ENCODE measurements at places on chromosomes 5 and 9. TPM values are rescaled to one million over a fixed set of nuclear protein-coding genes. Genes with fewer than 3 reads are reported as not detected.

The HRH2 gene
- total RNA-seq, result not detected

The FOXI1 gene
- total RNA-seq, result not detected

The MYMK gene
- total RNA-seq, result not detected

The NIPSNAP3A gene
- total RNA-seq, result 20.2 TPM

The MYO10 gene
- 34.3 TPM for total RNA-seq

The C1QTNF3 gene
- total RNA-seq, result 1.8 TPM

The BAAT gene
- 0.17 TPM for total RNA-seq

The SLC6A19 gene
- total RNA-seq, result not detected

The NR5A1 gene
- not detected for total RNA-seq

The BTNL3 gene
- not detected for total RNA-seq

The TRUB2 gene
- total RNA-seq, result 14.7 TPM

The MORN5 gene
- total RNA-seq, result not detected

The CDH18 gene
- total RNA-seq, result not detected

The GALNT12 gene
- 0.17 TPM for total RNA-seq

The SHC3 gene
- total RNA-seq, result under 0.01 TPM

The MYOT gene
- 0.12 TPM for total RNA-seq

The ZNF483 gene
- 5.7 TPM for total RNA-seq

The COL23A1 gene
- total RNA-seq, result 0.33 TPM

The PELO gene
- total RNA-seq, result 24.4 TPM

The ARHGEF28 gene
- total RNA-seq, result 74.0 TPM

The SPATA31A3 gene
- not detected for total RNA-seq

The TMEM252 gene
- total RNA-seq, result not detected

The SHOC1 gene
- total RNA-seq, result under 0.01 TPM

The MAMDC4 gene
- total RNA-seq, result 8.8 TPM

The CXCL14 gene
- 145 TPM for total RNA-seq

The ZFP2 gene
- 1.0 TPM for total RNA-seq

The OR1J2 gene
- total RNA-seq, result not detected

The FOXE1 gene
- total RNA-seq, result 0.53 TPM

The TLE1 gene
- 21.6 TPM for total RNA-seq

The ATP10B gene
- total RNA-seq, result not detected

The DND1 gene
- 2.6 TPM for total RNA-seq

The SLC34A3 gene
- total RNA-seq, result not detected

The C5orf52 gene
- not detected for total RNA-seq

The DIPK1B gene
- total RNA-seq, result not detected

The KIF24 gene
- total RNA-seq, result 1.4 TPM

The IL33 gene
- total RNA-seq, result 0.50 TPM

The DBH gene
- not detected for total RNA-seq

The PRR16 gene
- total RNA-seq, result 3.2 TPM

The COL5A1 gene
- total RNA-seq, result 5.1 TPM

The TPPP gene
- total RNA-seq, result 0.50 TPM

The HEMGN gene
- total RNA-seq, result not detected

The TRPM6 gene
- total RNA-seq, result 3.0 TPM

The HMCN2 gene
- total RNA-seq, result 0.08 TPM

The NFIB gene
- total RNA-seq, result 96.9 TPM

The GLRA1 gene
- not detected for total RNA-seq
